CD4-positive, alpha-beta T cell treated with Interleukin-4 for 1 hour (primary cell): ENCODE measurements at places on chromosomes 3 and 15.

DNA sequence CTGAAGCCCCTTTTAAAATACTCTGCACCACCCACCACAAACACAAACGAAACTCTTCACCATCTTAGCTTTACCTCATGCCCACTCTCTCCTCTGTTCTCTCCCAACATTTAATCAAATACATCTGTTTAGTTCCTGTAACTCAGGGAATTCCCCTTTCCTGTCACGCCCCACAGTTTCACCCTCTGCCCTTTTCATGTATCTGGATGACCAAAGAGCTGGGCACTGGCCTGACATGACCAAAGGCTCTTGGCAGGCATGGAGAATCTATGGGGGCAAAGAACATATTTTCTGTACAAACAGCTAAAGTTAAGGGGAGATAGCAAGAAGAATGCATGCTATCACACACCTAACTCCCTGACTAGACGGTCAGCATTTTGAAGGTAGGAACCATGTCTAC is 270.0 kb downstream of the TBL1XR1 start:
- DNase-seq: no peak

GRCh38 chr15:59150185-59150584 is 45.2 kb downstream of the CCNB2 start:
- DNase-seq: no peak

GRCh38 chr3:196195664-196196265 is 15.4 kb downstream of the ZDHHC19 start:
- no peak for DNase-seq

DNA sequence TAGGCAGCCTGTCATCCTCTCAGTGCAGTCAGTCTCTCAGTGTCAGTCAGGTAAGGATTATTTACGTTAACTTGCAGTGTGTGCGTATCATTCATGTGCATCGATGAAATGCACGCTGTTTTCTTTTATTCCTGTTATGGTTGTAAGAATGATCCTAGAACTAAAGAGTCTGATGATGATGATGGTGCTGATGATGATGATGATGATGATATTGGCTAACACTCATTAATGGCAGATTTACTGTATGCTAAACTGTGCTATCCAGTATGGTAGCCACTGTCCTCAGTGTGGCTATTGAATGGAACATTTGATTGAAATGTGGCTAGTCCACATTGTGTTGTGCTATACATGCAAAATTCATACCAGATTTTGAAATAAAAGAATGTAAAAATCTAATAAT is 39.4 kb downstream of the FANCI start:
- no peak for DNase-seq

- DNase-seq: no peak
Observed at GRCh38 chr3:31288641-31289100, 244.1 kb upstream of the STT3B start.

DNA sequence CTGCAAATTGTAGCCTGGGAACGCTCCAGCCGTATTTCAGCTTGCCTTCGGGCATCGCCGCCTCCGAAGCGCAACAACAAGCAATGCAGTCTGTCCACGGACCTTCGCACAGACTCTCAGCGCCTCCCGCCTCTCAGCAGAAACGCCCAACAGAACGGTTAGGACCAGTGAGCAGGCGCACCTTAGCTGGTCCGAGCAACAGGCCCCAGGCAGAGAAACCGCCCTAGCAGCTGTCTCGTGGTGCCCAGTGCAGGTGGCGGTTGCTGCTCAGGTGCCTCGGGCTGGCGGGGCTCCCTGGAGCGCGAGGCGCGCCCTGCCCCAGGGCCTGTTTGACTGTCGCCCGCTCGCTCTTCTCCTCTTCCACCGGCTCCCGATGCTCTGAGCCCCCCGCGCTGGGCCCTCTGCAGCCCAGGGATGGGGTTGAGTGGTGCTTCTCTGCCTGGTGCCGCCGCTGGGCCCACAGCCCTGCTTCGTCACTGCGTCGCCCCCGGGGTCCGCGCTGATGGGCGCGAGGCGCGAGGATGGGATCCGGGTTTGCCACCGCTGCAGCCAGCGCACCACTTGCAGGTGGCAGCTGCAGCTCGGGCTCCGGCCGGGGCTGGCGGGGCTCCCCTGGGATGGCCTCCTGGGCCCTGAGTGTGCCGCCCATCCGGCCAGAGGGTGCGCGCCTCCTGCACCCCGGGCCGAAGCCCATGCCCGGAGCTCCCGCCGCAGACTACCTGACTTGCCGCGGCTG is 268.4 kb upstream of the FRG2C start:
- DNase-seq: no peak

GRCh38 chr15:85367741-85368140 is 12.7 kb upstream of the AKAP13 start:
- no peak for DNase-seq
